ENCODE measurements at places on chromosomes 3 and 15.

DNA sequence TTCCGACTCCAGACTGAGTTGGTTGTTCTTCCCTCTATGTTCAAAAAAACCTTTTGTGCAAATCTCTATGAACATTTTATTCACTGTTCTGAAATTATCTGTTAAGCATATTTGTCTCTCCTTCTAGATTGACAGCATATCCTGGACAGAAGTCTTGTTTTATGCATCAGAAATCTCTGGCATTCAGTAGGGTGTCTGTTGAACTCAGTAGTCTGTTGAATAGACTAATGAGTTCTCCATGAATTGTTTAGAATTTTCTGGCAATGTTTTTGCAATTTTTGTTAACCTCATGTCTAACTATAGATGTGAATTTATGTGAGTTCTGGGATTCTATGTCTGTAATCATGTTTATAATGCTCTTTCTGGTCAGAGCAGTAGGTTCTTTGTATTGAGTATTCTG, 222.5 kb upstream of the KCNMB2 start:
- DNase-seq, result no peak

GRCh38 chr15:60886680-60887079, 342.4 kb downstream of the RORA start:
- no peak for DNase-seq

GRCh38 chr15:85831415-85832113, 36.8 kb upstream of the KLHL25 start:
- DNase-seq, result peak; percentile 35

DNA sequence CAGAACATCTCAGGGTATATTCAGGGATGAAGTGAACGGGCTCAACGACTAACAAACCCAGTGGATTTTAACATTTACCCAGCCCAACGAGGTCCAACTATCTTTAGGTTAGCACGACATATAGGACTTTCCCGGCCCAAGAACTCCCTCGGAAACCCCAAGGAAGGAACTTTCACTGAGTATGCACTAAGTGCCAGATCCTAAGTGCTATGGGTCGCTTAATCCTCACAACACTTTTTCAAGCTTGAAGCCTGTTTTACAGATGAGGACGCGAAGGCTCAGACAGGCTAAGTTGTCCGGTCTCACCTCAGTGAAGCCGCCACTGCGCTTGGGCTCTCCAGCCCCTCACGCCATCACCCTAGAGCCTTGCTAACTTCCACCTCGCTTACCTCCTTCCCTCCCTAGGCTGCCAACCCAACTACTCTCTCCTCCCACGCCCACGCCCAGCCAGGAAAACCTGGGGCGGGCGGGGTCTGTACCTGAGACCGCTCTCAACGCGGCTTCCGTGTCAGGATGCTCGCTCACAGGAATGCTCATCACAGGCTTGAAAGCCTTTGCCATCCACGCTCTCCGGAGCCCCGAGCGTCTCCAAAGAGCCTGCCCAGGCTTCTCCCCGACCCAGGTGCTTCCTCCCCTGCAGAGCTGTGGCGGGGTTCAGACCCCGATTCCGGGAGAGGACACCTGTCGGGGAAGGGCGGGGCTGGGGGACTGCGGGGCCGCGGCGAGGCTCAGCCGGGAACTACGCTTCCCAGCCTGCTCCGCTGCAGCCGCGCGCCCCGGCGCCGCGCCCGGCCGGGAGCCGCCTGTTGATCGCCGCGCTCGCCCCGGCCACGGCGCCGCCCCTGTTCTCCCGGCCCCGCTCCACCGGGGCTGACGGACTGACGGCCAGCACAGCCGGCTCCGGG, at the start of gene TMOD2:
Gene TMOD2, plus strand, starts transcription at position 806 of the 905 bp plus-strand sequence. CDS start 14,845 bp downstream, outside the sequence.
- DNase-seq, result peak; percentile 42

GRCh38 chr3:109275702-109276293, 40.5 kb downstream of the DPPA2 start:
- DNase-seq, result no peak

DNA sequence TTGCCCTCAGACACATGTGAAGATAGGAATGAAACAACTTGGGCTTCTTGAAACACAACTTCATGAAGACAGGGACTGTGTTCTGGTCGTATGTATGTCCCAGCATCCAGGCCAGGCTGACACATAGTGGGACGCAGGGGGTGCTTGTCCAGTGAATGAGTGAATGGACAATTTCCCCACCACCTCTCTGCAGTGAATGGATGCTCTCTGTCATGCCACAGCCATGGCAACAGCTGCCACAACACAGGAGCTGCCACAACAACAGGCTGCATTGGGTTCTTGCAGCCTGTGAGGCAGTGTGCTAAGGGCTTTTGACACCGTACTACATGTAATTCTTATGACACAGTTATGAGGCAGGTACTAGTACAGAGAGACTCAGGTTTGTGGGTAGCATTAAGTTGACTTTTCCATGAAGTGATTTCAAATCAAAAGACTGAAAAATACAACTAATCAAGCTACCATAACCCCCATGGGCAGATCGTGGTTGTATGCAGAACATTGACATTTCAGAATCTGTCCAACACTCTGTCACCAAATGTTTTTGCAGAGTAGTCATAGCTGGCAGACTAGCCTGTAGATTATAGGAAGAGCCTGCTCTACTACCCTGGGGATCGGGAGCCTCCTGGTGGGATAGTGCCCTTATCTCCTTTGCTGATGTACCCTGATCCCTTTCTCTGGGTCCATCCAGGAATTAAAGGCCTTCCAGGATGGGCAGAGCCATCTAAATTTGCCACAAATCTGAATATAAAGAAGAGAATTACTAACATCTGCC, 40.8 kb downstream of the CLSTN2 start:
- DNase-seq, result no peak

- no peak for DNase-seq
Measured at GRCh38 chr3:34178415-34178814, 380.0 kb downstream of the PDCD6IP start.

DNA sequence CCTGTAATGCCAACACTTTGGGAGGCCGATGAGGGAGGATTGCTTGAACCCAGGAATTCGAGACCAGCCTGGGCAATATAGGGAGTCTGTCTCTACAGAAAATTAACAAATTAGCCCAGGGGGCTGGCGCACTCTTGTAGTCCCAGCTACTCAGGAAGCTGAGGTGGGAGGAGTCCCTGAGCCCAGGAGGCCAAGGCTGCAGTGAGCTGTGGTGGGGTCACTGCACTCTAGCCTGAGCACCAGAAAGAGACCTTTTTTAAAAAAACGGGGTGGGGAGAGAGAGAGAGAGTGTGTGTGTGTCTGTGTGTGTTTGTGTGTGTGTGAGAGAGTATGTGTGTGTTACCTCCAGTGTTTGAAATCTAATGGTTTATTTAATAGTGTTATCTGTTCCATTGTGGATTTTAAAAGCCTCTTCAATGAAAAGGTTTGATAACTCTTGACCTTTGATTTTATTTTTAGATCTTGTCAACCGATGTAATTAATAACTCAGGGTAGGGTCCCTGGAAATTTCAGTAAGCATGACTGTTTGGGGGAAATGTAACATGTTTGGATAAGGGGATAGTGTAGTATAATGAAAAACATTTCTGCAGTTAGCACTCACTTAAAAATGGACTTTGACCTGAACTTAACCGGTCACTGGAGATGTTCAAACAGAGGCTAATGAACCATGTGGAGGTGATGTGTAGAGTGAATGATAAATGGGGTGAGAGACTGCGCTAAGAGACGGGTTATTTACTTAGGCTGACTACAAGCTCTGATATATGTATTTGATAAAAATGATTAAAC, 29.7 kb downstream of the LRCH3 start:
- DNase-seq, result no peak

DNA sequence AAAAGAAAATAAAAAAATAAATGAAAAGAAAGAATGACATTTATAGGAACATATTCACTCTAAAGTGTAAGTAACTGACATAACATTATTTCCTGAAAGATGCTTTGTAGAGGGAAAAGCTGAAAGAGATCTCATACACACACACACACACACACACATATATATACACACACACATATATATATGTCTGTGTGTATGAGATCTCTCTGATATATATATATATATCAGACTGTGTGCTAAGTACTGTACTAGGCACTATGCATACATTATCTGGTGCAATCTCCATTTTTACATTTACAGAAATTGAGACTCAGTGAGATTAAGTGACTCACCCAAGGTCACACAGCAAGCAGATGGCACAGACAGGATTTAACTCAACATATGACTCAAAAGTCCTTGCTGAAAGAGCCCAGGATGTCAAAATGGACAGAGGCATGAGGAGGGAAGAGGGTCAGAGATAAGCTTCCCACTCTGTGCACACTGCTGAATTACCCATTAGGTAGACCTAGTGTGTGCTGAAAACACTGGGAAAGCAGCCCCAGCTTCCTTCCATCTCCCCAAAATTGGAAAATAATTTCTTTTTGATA, 15.0 kb downstream of the BHLHE40 start:
- no peak for DNase-seq

GRCh38 chr3:124664804-124665203, 65.4 kb upstream of the UMPS start:
- DNase-seq, result no peak

DNA sequence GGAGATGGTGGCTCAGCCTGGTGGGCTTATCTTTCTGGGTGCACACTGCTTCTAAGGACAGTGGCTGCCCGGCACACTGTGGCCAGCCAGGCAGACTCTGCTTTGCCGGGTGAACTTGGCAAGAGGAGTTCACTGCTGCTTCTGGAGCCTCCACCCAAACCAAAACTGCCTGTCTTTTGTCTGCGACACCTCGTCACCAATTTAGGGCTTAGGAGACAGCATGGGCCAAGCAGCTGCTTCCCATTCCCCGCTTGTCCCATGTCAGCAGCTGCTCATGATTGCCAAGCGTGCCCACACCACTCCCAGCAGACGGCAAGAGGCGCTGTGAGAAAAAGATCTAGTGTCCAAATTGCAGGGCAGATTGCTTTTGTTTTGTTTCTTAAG, 57.3 kb downstream of the LSM3 start:
- no peak for DNase-seq

DNA sequence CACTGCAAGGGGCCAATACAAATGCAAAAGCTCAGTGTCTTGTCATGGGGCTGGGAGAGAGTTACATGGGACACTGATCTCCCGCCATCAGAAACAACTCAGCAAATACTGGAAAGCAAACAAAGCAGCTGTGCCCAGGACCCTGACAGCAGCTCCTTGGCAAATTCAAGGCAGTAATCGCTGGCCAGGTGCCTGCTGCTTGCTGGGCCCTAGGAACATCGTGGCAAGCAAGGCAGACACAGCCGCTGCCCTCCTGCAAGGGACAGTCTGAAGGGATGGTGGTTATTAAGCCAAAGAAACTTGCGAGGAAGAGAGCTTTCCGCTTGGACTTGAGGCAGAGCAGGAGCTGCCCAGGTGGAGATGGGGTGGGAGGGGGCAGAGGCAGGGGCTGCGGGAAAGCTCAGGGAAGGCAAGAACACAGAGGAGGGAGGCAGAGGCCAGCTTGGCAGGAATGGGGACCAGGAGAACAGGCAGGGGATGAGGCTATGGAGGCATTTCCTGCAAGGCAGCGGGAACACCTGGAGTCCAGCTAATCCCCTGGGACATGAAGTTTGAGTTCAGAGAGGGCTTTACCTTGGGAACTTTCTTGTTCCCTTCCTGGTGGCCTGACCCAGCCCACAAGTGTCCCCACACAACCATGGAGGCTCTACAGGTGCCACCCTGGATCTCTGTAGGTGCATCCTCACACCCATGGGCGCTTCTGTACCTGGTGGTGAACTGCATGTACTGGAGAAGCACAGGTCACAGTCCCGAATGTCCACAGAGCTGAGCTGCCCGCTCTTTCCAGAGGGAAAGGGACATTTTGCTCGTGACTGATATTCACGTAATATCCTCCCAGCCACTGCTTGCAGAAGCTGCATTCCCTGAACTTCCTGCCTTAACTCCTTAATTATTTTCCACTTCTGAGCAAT, 78.7 kb upstream of the ATP2B2 start:
- no peak for DNase-seq

GRCh38 chr3:82353306-82354171, 592.1 kb upstream of the GBE1 start:
- no peak for DNase-seq

DNA sequence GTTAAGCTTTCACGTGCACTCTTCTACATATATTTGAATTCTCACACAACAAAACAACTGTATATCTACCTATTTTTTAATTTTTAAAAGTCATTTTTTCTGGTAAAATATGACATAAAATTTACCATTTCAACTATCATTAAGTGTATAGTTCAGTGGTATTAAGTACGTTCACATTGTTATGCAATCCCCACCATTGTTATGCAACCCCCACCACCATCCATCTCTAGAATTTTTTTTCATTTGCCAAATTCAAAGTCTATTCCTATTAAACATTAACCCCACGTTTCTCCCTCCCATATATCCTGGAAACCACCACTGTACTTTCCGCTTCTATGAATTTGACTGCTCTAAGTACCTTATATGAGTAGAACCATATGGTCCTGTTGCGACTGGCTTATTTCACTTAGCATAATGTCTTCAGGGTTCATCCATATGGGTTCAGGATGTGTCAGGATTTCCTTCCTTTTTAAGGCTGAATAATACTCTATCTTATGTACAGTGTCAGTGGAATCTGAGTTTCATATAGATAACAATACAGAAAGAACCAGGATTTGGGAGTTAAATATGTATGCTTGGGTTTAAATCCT, 279.2 kb downstream of the DOCK3 start:
- no peak for DNase-seq

- no peak for DNase-seq
Measured at GRCh38 chr3:64316971-64317370, 91.7 kb upstream of the PRICKLE2 start.

DNA sequence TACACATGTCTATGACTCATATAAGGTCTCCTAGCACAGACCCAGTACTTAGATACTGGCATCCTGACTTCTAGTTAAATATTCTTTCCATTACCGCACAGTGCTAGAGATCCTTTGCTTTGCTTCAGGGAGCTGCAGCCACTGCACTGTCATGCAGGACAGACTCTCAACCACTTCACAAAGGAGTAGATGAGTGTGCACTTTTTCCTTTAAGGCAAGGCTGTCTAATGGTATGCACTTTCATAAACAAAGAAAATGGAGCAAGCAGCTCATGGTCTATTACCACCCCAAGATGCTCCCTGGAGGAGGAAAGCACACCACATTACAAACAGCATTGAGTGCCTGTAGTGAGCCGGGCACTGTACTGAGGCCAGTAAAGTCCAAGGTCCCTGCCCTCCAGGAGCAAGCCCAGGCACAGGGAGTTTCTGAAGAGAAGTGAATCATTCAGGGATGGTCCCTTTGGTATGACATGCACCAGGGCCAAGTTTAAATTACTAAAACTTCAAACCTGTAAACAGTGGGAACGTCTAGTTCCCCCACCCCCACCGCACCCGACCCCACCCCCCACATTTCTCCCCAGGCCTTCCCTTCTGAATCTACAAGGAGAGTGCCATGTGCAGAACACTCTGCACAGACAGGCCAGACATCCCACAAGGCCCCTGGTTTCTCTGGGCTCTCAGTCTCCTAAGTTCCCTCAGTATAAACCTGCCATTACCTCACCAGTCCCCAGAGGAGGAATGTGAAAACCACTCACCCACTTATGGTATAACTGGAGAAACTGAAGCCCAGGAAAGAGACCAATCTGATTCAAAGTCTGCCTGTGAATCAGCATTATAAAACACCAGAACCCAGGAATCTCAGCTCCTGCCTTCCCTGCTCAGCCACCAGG, 107.8 kb upstream of the BCL6 start:
- no peak for DNase-seq

GRCh38 chr3:65758876-65759598, 279.7 kb downstream of the MAGI1 start:
- DNase-seq, result no peak

GRCh38 chr3:181703601-181704420, 7.9 kb upstream of the SOX2 start:
- DNase-seq, result no peak
